ENCODE measurements at places on chromosomes 12 and 14. TPM values are rescaled to one million over a fixed set of nuclear protein-coding genes. Genes with fewer than 3 reads are reported as not detected.

C3AR1 gene
- 0.28 TPM for total RNA-seq

FBXO21 gene
- total RNA-seq = 151 TPM

DEPDC4 gene
- total RNA-seq = 0.20 TPM

PLCZ1 gene
- total RNA-seq = not detected

NINJ2 gene
- 0.66 TPM for total RNA-seq

MYF5 gene
- total RNA-seq = not detected

CDK4 gene
- total RNA-seq = 139 TPM

MANSC4 gene
- total RNA-seq = not detected

ANO4 gene
- 0.13 TPM for total RNA-seq

SHMT2 gene
- total RNA-seq = 247 TPM

GPR84 gene
- not detected for total RNA-seq

EPYC gene
- not detected for total RNA-seq

ASIC1 gene
- total RNA-seq = 0.14 TPM

TMPRSS12 gene
- not detected for total RNA-seq

FLVCR2 gene
- 2.2 TPM for total RNA-seq

SERPINA9 gene
- total RNA-seq = not detected

KLRG1 gene
- total RNA-seq = 7.9 TPM

TPPP2 gene
- total RNA-seq = not detected

IL26 gene
- not detected for total RNA-seq

RPL6 gene
- 765 TPM for total RNA-seq

OR6C65 gene
- total RNA-seq = not detected

CD4 gene
- 0.07 TPM for total RNA-seq

DPY19L2 gene
- total RNA-seq = 0.20 TPM

MORN3 gene
- 1.6 TPM for total RNA-seq

VRTN gene
- total RNA-seq = not detected

TOMM20L gene
- total RNA-seq = not detected

B3GNT4 gene
- 0.04 TPM for total RNA-seq

RIN3 gene
- 2.7 TPM for total RNA-seq

STYK1 gene
- total RNA-seq = 21.8 TPM

RNASE2 gene
- not detected for total RNA-seq

RASSF3 gene
- total RNA-seq = 45.2 TPM

TCL1B gene
- total RNA-seq = not detected

Data from pulmonary artery endothelial cell (primary cell).